ENCODE measurements at places on chromosomes 11 and 22.

- DNase-seq = no peak
Measured at GRCh38 chr11:8786933-8787332, 104.3 kb downstream of the RPL27A start.

GRCh38 chr22:19138217-19139000, 6.0 kb downstream of the ESS2 start:
- no peak for DNase-seq

GRCh38 chr11:126628790-126629621, 273.5 kb downstream of the ST3GAL4 start:
- DNase-seq = peak; percentile 49

- DNase-seq = no peak
Measured at GRCh38 chr11:47905358-47906059, 57.4 kb upstream of the NUP160 start.

DNA sequence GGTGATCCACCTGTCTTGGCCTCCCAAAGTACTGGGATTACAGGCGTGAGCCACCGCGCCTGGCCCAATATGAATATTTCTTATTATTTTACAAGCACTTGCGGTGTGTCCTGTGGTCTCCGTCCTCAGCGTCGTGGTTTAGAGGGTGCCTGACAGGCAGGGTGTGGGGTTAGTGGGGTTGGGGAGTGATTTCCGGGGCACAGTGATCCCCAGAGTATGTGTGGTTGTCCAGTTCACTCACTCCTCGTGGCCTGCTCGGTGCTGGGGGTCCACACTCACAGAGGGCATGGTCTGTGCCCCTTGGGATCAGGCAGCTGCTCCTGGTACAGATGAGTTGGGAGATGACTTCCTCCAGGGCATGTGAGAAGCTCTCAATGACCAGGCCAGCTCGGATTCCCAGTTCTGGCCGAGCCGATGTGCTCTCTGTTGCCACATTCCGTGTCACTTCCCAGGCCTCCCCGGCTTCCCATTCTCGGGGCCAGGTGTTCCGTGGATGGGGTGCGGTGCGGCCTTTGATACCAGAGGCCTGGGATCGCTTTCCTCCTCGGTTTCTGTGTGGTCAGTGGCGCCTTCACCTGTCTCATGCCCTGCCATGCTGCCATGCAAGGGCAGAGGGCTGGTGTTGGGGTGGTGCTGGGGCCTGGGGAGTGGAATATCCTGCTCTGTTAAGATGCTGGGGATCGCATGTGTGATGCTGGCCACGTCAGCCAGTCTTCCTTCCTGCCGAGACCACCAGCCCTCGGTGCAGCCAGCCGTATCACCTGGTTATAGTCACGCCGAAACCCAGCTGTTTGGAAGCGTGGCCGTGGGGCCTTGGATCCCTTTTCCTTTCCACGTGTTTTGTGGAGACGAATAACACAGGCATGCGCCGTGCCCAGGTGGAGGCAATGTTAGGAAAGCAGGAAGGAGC, 39.6 kb downstream of the PARVB start:
- no peak for DNase-seq

- no peak for DNase-seq
Measured at GRCh38 chr11:70169127-70169526, 34.0 kb upstream of the FADD start.

DNA sequence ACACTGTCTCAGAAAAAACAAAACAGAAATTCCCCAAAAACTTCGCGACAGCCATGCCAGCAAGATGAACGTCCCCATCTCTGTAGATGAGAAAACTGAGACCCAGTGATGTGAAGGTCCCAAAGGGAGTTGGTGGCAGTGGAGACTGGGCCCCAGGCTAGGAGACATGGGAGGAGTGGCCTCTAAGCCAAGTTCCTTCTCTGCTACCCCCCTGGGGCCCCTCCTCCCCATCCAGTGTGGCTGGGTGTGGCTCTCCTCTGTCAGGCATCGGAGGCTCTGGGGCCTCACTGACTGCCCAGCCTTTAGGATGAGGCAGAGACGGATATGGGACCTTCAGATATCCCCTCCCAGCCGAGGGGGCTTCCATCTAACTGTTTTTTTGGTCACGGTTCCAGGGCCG, 9.8 kb downstream of the RELT start:
- no peak for DNase-seq

GRCh38 chr11:128450882-128451651, 136.3 kb downstream of the ETS1 start:
- no peak for DNase-seq

DNA sequence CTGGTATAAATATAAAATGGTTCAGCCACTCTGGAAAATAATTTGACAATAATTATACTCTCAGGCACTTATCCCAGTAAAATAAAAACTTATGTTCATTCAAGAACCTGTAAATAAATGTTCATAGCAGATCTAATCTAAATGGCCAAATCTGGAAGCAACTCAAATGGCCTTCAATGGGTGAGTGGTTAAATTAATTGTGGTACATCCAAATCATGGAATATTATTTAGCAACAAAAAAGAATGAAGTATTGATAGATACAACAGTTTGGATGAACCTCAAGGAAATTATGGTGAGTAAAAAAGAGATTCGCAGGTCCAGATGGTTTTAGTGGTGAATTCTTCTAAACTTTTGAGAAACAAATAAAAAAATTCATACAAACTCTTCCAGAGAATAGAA, 287.0 kb upstream of the ZC3H12C start:
- no peak for DNase-seq

DNA sequence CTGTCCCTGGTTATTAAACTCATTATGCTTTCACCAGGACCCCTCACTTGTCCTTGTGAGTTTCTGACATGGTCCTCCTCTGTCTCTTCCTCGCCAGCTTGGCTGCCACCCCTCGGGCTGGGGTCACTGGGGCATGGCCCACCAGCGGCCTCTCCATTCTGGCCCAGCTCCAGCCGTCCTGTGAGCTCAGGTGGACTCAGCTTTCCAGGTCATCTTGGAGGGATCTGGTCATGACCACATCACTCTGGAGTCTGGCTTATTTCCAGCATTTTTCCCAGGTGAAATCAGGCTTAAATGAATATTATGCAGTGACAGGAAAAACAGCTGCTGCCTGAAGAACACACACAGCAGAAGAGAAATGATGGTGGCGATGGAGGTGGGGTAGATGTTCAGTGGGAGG, 224.5 kb downstream of the ADAMTS15 start:
- DNase-seq = no peak

DNA sequence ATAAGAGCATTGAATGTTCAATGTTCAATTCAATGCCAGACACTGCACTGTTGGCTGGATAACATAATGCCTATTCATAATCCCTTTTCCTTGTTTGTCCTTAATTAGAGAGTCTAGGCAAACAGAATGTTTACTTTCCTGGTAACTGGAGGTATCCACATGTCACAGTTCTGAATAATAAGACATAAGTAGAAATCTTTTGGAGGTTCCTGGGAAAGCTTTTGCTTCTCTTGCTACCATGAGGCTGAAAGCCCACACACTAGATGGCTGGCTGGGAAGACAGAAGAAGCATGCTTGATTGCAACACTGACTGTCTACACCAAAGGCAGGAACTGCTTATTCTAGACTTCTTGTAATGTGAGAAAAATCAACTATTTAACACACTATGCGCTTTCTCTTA, 79.5 kb downstream of the GAB2 start:
- peak; percentile 54 for DNase-seq
